T-cell (primary cell): ENCODE measurements at places on chromosomes 6 and 20.
A peak's percentile ranks its signal among the peaks of the same experiment; 100 is the strongest.

DNA sequence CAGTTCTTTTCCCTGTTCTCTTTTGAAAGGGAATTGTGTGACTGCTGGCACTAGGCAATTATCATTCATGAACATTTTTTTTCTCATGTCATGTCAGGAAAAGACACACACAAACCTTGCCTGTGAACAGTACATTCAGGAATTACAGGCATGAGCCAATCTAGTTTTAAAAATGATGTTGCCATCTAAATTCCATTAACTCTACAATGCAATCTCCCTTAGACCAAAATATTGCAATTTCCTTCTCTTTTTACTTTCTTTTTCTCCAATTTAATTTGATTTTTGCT, 127.5 kb upstream of the STMND1 start:
- H3K36me3 ChIP-seq: no peaks in the 10 kb centered on the region
- H3K27ac ChIP-seq: no peak overlapping the region
- no peak overlapping the region for H3K4me3 ChIP-seq
- no peaks in the 10 kb centered on the region for H3K4me1 ChIP-seq
- H3K27me3 ChIP-seq: peaks cover 6% of the 10 kb centered on the region

DNA sequence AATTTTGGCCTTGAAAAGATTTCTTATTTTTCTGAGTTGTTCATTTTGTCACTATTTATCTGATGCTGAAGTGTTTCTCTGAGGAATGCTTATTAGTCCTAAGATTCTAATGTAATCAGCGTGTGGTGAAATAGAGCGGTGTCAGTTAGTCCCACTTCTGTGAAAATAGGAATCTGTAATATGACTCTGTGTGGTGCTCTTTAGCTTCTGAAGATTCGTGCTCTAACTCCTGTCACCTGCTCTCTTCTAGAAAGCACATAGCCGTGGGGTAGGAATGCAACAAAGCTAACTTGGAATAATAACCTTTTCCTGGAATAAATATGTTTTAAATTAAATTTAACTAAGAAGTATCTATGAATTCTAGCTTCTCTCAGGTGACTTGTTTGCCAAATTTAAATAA, 90.4 kb downstream of the BCKDHB start:
- no peak overlapping the region for H3K4me3 ChIP-seq
- H3K27me3 ChIP-seq: no peaks in the 10 kb centered on the region
- no peaks in the 10 kb centered on the region for H3K4me1 ChIP-seq

DNA sequence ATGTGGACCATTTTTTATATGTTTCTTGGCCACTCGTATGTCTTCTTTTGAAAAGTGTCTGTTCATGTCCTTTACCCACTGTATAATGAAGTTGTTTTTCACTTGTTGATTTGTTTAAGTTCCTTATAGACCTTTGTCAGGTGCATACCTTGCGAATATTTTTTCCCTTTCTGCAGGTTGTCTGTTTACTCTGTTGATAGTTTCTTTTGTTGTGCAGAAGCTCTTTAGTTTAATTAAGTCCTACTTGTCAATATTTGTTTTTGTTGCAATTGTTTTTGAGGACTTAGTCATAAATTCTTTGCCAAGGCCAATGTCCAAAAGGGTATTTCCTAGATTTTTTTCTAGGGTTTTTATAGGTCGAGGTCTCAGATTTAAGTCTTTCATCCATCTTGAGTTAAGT, 66.2 kb downstream of the UNC5CL start:
- H3K36me3 ChIP-seq: no peaks in the 10 kb centered on the region
- H3K4me3 ChIP-seq: no peak overlapping the region
- no peaks in the 10 kb centered on the region for H3K4me1 ChIP-seq
- DNase-seq: no peak
- H3K27ac ChIP-seq: no peak overlapping the region

- no peaks in the 10 kb centered on the region for H3K27me3 ChIP-seq
- no peak overlapping the region for H3K4me3 ChIP-seq
- DNase-seq: no peak
- H3K4me1 ChIP-seq: no peaks in the 10 kb centered on the region
- H3K36me3 ChIP-seq: no peaks in the 10 kb centered on the region
These were observed 33.0 kb upstream of the KIAA1586 start for GRCh38 chr6:57013521-57013926.

DNA sequence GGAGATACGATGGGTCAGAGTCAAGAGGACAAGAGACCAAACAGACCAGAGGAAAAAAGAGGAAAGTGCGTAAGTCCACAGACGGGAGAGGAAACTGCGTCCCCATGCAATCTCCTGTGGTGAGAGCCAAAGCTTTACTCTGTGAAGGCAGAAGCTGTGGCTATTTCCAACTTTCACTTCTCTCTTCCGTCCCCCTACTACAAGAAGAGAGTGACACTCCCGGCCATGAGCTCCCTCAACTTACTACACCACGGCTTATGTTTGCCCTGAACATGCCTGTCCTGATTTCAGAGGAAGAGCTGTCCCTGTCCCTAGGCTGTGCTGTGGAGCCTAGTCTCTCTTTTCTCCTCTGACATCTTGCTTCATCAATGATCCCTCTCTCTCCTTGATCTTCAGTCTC, 11.5 kb upstream of the SSR1 start:
- DNase-seq: no peak
- no peak overlapping the region for H3K4me3 ChIP-seq
- peaks cover 5% of the 10 kb centered on the region for H3K27me3 ChIP-seq
- H3K36me3 ChIP-seq: no peaks in the 10 kb centered on the region
- no peaks in the 10 kb centered on the region for H3K4me1 ChIP-seq

- no peak overlapping the region for H3K27ac ChIP-seq
- no peak for DNase-seq
- H3K4me3 ChIP-seq: peak overlapping the region; percentile 76
- peaks cover 13% of the 10 kb centered on the region for H3K27me3 ChIP-seq
- H3K4me1 ChIP-seq: peaks cover 15% of the 10 kb centered on the region
These were observed 102.8 kb downstream of the TMEM242 start for GRCh38 chr6:157220485-157220884.

- DNase-seq: no peak
- H3K27ac ChIP-seq: no peak overlapping the region
- H3K27me3 ChIP-seq: no peaks in the 10 kb centered on the region
- peaks cover 2% of the 10 kb centered on the region for H3K4me1 ChIP-seq
- no peak overlapping the region for H3K4me3 ChIP-seq
These were observed 20.4 kb downstream of the RNF217 start for GRCh38 chr6:124982669-124983068.

DNA sequence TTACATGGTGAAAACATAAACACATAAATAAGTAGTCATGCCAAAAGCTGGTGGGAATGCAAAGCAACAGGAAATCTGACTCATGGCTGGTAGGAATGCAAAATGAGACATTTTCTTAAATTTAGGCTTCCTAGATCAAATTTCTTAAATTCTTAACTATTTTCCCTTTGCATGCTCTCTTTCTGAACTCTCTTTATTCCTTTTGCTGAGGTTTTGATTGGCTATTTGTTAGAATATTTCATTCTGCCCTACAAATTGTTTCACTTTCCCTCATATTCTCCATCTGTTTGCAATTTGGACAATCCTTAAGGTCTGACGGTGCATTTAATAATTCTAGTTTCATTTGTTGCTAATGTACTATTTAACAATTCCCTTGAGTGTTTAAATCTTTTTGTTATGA, 437.5 kb upstream of the RGS17 start:
- H3K27ac ChIP-seq: no peak overlapping the region
- no peaks in the 10 kb centered on the region for H3K4me1 ChIP-seq
- no peaks in the 10 kb centered on the region for H3K27me3 ChIP-seq

- H3K27me3 ChIP-seq: no peaks in the 10 kb centered on the region
- H3K36me3 ChIP-seq: no peaks in the 10 kb centered on the region
- H3K4me1 ChIP-seq: peaks cover 4% of the 10 kb centered on the region
- H3K4me3 ChIP-seq: no peak overlapping the region
- no peak for DNase-seq
These were observed 31.3 kb downstream of the AKIRIN2 start for GRCh38 chr6:87670707-87671106.

DNA sequence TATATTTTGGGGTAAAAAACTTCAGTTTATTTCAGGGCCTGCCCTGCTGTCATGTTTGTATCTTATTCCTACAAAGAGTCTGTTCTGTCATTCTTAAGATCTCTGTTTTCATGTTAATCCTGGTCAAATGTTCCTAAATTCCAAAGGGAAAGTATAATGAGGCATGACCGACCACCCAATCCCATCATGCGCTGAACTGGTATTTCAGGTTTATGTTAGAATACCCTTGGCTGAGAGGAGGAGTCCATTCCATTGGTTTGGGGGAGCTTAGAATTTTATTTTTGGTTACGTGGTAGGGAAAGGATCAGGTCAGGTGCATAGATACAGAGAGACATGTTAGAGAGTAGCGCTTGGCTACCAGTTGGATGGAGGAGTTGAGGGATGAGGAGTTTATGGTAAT, 25.7 kb downstream of the CFAP61 start:
- no peak overlapping the region for H3K27ac ChIP-seq
- no peaks in the 10 kb centered on the region for H3K4me1 ChIP-seq
- H3K36me3 ChIP-seq: no peaks in the 10 kb centered on the region
- no peak overlapping the region for H3K4me3 ChIP-seq

DNA sequence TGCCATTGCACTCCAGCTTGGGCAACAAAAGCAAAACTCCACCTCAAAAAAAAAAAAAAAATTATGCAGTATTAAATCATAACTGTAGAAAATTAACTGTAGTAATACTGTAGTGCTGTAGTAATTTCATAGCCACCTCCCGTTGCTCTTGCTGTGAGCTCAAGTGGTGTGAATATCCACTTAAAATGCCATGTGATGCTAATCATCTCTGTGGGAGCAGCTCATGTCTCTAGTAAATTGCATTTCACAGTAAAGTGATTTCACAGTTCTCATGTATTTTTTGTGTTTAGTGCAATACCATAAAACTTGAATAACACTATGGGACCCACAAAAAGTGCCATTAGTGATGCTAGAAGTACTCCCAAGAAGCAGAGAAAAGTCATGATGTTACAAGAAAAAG, 14.4 kb upstream of the FAM217A start:
- no peaks in the 10 kb centered on the region for H3K27me3 ChIP-seq
- no peak overlapping the region for H3K4me3 ChIP-seq

- DNase-seq: no peak
- no peaks in the 10 kb centered on the region for H3K4me1 ChIP-seq
- H3K36me3 ChIP-seq: no peaks in the 10 kb centered on the region
- no peak overlapping the region for H3K27ac ChIP-seq
- H3K27me3 ChIP-seq: no peaks in the 10 kb centered on the region
- no peak overlapping the region for H3K4me3 ChIP-seq
These were observed 56.8 kb upstream of the MTRF1L start for GRCh38 chr6:153059311-153059710.

DNA sequence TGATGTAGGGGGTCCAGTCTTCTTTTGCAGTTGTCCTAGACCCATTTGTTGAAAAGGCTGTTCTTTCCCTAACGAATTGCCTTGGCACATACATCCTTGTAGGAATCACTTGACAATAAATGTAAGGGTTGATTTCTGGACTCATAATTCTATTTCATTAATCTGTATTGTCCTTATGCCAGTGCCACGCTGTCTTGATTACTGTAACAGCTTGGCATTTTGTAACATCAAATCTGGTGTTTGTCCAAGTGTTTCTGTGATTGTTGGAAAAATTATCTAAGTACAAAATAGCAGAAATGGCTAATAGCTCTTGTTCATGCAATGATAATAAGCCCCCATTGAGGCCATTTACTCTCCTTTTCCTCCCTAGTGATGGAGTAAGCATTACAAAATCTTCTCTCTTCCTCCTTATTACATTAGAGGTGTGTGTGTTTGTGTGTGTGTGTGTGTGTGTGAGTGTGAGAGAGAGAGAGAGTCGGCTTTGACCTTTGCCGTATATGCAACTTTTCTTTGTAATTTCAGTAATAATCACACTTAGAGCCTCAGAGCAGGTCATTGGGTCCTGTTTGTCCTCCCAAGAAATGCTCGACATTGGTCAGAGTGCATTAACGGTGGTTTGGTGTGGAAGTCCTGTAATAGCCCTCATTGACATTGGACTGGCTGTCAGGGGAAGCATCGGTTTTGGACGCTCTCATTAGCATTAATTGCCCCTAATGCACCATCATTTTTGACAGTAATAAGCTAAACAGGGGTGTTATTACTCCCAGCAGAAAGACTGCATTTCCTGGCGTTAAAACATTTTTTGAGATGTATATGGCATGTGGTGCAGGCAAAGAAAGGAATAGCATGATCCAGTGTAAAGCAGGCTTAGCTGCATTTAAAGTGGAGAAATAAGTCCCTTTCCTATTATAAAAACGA, 40.7 kb upstream of the MROH8 start:
- DNase-seq: no peak
- H3K27me3 ChIP-seq: no peaks in the 10 kb centered on the region
- no peak overlapping the region for H3K27ac ChIP-seq
- no peak overlapping the region for H3K4me3 ChIP-seq
- peaks cover 4% of the 10 kb centered on the region for H3K36me3 ChIP-seq
- H3K4me1 ChIP-seq: no peaks in the 10 kb centered on the region

GRCh38 chr20:47020231-47020630, 125.6 kb downstream of the EYA2 start:
- H3K4me3 ChIP-seq: no peak overlapping the region
- H3K36me3 ChIP-seq: no peaks in the 10 kb centered on the region
- H3K4me1 ChIP-seq: no peaks in the 10 kb centered on the region
- no peak for DNase-seq

GRCh38 chr20:56032251-56032650, 26.9 kb upstream of the CBLN4 start:
- no peaks in the 10 kb centered on the region for H3K36me3 ChIP-seq
- H3K27me3 ChIP-seq: no peaks in the 10 kb centered on the region
- no peak for DNase-seq
- no peak overlapping the region for H3K27ac ChIP-seq
- H3K4me1 ChIP-seq: no peaks in the 10 kb centered on the region
- H3K4me3 ChIP-seq: no peak overlapping the region

- no peak overlapping the region for H3K4me3 ChIP-seq
- H3K27ac ChIP-seq: no peak overlapping the region
- DNase-seq: no peak
These were observed 1277.2 kb downstream of the GRIK2 start for GRCh38 chr6:102670735-102671134.

GRCh38 chr6:119484598-119484997, 135.0 kb upstream of the MAN1A1 start:
- no peak overlapping the region for H3K27ac ChIP-seq
- no peak overlapping the region for H3K4me3 ChIP-seq
- no peaks in the 10 kb centered on the region for H3K36me3 ChIP-seq
- no peaks in the 10 kb centered on the region for H3K27me3 ChIP-seq

GRCh38 chr6:4017834-4018170, 61.1 kb downstream of the FAM217A start:
- H3K27ac ChIP-seq: peak overlapping the region; percentile 97
- H3K27me3 ChIP-seq: no peaks in the 10 kb centered on the region
- H3K4me1 ChIP-seq: peaks cover 40% of the 10 kb centered on the region

DNA sequence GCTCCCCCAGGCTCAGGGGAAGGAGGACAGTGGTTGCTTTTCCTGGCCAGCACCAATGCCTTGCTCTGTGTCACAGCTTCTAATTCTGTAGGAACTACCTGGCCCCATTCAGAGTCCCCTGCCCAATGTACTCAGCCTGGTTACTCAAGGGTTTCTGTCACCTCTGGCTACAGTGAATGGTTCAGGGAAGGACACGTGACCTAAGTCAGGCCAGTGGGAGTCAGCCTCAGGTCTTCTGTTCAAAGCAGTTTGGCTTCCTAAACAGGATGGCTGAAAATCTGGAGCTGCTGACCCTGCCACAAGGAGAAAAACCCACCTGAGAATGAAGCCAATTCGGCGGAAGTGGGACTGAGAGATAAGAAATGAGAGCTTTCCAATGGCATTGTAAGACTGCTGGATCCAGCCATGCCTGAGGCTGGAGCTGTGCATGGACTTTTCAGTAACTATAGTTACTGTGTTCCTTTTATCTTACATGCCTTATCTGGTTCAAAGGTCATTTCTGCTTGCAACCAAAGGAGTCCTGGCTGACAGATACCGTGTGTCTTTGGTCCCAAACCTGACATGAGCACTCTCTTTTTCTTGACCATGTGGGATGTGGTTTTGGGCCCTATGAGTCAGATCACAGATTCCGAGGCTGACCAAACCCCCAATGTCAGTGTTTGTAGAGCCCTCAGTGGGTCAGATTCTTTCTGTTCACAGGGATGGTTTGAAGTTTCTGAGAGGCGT, 104.3 kb downstream of the SULF2 start:
- H3K4me1 ChIP-seq: peaks cover 7% of the 10 kb centered on the region
- H3K27me3 ChIP-seq: no peaks in the 10 kb centered on the region
- no peaks in the 10 kb centered on the region for H3K36me3 ChIP-seq
- DNase-seq: no peak
